ENCODE measurements at places on chromosomes 12 and 14.

GRCh38 chr12:16605642-16606116 lies 283 bp downstream of the LMO3 start:
- peak; percentile 86 for DNase-seq

DNA sequence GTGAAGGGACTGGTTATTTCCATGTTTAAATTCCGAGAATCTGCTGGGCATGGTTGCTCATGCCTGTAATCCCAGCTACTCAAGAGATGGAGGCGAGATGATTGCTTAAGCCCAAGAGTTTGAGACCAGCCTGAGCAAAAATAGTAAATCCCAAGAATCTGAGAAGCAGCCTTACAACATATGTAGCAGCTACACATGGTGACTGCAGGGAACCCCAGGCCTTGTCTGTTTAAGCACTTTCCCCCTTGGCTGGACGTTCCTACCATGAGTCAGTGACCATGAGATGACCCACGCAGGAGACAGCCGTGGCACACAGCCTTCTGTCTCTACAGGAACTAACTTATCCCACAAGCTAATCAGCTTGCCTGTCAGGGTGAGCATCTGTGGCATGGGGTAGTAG lies 5.5 kb upstream of the SLC24A4 start:
- no peak for DNase-seq

DNA sequence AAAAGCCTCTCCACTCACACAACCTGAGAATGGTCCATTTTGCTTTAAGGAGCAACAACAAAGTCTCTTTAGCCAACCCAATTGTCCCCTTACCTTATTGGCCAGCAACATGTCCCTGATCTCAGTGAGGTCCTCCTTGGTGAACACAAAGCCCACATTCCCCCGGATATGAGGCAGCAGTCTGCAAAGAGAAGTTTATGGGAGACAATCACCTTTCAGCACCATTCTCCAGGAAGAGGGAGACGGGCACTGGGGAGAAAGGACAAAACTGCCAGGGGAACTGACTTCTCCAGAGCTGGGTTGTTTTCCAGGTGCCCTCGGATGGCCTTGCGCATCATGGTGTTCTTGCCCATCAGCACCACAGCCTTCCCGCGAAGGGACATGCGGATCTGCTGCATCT lies 1.9 kb downstream of the RPLP0 start:
- no peak for DNase-seq

- peak; percentile 60 for DNase-seq
Observed at GRCh38 chr14:34665785-34666435, 36.0 kb upstream of the SNX6 start.

- no peak for DNase-seq
Observed at GRCh38 chr14:79805636-79806035, 405.7 kb downstream of the DIO2 start.

GRCh38 chr12:31034372-31034771 lies 39.3 kb upstream of the DDX11 start:
- DNase-seq: no peak

DNA sequence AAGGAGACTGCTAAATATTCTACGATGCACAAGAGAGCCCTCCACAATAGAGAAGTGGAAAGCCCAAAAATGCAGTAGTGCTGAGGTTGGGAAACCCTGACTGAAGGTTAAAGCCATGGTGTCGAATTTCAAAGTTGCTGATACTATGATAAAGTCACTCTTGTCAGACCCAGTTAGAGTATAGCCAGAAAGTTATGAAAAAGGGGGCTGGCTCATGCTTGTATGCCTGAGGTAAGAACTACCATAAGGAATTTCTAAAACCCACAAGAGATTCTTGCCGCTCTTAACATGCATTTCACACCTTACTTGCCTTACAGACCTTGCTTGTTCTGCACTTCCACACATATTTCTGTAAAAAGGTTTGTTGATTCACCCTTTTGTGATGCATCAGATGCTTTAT lies 184.6 kb downstream of the SLC6A15 start:
- peak; percentile 53 for DNase-seq

- peak; percentile 34 for DNase-seq
Observed at GRCh38 chr14:35416108-35416750, 11.7 kb upstream of the NFKBIA start.

DNA sequence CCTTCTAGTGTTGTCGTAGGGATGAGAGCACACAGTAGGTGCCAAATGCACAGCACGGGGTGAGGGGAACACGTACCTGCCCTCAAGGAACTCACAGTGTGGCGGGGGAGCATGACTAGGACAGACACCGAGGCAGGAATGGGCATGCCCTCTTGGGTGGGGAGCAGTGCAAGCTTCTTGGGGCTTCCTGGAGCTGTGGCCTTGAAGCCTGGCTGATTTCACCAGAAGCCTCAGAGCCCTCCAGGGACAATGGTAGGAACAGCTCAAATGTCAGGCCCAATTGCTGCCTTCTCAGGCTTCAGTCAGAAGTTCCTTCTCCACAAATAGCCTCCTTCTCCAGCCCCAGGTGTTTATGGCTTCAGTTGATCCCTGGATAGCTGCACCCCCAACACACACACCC lies 43.4 kb downstream of the TEAD4 start:
- no peak for DNase-seq

GRCh38 chr12:17286874-17287273 lies 680.9 kb upstream of the LMO3 start:
- DNase-seq: no peak

DNA sequence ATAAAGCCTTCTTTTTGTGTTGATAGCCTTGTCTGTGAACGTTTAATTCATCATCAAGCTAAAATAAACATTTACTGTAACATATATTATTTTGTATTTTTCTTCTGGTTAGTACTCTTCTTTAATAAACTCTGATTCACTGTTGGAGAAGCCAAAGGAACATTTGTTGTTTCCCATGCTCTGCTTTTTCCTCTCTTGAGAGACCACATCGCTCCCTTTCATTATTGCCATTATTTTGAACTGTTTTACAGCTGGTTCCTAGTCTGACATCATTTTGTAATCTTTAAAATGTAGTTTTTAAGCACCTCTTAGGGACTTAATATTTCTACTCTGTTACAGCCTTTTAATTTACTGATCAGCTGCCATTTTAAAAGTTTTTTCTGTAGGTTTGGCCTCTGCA lies 301.8 kb downstream of the NPAS3 start:
- no peak for DNase-seq

DNA sequence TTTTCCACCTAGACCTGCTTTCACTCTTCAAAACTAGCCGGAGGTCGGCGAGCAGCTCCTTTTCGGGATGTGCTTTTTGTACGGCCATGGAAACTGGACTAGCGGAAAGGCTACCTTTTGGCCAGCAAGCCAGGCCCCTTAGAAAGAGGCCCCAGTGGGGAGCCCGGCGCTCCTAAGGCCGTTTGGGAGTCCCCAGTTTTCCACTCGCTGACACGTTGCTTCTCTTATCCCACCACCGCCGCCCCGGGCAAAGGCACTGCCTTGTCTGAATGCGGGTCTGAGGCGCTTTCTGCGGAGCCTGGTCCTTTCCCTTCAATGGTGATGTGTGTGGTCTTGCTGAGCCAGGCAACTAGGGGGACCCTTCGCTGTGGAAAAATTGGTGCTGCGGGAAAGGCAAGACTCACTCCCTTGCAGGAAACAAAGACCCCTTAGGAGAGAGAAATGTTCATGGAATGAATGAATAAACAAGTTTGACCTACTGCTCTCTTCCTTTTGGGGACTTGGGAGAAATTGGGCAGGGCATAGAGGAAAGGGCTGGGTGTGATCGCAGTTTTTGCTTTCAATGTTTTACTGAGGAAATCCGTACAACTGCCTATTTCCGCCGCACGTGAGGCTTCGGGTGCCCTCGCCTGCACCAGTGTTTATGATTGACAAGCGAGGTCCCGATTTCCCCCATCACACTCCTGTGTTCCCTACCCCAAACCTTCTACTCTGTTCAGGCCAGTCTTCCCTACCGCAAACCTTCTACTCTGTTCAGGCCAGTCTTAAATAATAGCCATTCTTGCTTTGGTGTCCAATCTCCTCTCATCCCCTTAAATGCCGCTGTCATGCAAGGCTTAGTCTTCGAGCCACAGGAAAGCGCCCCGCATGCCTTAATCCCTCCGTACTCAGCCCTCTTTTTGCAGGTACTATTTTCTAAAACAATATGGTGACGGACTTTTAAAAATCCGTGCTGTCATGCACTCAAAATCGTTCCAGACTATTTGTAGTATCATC lies 1.0 kb upstream of the SLC38A2 start:
- DNase-seq: peak; percentile 69

GRCh38 chr14:36467332-36467731 lies 52.7 kb downstream of the NKX2-1 start:
- no peak for DNase-seq

- DNase-seq: peak; percentile 69
Observed at GRCh38 chr12:12891080-12891880, at the start of gene GPRC5A. Gene GPRC5A, plus strand, starts transcription at chr12:12891562. Its CDS starts 16,688 bp downstream, at chr12:12908250.

DNA sequence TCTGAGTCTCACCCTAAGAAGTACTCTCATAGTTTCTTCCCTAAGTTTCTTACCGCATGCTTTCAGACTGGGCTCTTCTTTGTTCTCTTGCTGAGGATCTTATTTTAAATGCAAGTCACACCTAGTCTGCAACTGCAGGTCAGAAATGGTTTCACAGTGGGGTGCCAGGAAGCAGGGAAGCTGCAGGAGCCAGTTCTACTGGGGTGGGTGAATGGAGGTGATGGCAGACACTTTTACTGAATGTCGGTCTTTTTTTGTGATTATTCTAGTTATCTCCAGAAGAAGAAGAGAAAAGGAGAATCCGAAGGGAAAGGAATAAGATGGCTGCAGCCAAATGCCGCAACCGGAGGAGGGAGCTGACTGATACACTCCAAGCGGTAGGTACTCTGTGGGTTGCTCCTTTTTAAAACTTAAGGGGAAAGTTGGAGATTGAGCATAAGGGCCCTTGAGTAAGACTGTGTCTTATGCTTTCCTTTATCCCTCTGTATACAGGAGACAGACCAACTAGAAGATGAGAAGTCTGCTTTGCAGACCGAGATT lies 1.7 kb downstream of the FOS start:
- DNase-seq: peak; percentile 31

DNA sequence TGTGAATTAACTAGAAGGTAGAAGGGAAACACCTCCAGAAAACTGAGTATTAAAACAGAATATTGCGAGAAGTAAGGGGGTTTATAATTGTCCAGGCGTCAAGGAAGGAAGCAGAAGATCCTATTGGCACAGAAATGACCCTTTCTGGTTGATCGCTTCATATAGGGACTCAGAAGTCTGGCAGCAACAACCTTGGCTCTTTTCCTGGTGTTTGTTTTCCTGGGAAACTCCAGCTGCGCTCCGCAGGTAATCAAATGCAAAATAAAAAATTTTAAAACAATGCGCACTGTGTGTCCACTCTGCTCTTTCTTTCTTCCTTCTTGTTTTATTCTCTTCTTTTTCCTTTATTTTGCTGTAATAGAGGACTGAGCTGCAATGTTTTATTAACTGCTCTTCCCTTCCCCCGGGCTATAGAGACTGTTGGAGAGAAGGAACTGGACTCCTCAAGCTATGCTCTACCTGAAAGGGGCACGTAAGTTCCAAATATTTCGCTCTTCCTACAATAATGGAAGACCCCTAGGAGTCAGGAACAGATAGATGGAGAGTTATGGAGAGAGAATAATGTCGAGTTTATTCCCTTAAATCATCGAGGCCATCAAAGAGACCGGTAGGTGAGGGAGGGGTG lies 737 bp downstream of the SPX start:
- peak; percentile 67 for DNase-seq

DNA sequence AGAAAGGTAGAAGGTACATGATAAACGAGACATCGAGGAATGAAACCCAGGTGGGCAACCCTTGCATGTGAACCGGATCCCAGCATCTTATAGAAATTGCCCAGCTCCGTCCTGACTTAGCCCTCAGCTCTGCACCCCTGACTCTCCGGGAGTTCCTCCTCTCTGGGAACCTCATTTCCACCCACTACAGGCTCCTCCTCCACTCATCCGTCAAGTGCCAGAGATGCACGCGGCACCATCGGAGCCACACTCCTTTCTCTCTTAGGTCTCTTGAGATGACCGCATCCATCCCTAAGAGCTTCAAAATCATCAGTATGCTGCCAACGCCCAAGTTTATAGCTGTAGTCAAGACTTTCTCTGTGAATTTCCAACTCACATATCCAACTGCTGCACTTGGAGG lies 84.7 kb downstream of the TTC7B start:
- DNase-seq: no peak

DNA sequence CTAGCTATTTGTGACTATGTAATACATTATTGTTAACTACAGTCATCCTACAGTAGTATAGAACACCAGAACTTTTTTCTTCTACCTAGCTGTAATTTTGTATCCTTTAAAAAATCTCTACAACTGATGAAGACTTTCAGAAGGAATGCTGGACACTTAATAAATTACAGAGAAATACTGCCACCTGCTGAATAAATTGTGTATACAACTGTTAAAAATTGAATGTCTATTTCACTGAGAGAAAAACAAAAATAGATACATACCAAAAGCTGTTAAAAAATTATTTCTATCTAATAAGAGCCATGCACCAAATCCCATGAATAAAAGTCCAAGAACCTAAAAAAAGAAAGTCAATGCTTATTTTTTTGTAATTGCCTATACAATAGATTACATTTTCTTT lies 6.6 kb downstream of the TSPAN19 start:
- peak; percentile 57 for DNase-seq

DNA sequence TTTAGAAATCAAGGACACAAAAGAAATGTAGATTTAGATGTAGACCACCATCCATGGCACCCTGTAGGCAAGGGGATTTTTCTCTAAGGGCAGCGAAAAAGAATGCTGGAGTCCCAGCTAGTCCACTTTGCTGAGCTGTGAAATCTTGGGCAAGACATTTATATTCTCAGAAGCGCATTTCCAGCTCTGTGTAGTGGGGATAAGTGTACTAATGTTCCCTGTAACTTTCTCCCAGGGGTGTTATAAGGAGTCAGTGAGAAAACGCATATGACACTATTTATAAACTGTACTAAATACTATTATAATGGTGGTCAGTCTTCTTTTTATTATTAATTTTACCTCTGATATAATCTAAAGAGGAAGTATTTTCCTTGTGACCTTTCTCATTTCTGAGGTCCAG lies 133.4 kb upstream of the FRMD6 start:
- DNase-seq: no peak

DNA sequence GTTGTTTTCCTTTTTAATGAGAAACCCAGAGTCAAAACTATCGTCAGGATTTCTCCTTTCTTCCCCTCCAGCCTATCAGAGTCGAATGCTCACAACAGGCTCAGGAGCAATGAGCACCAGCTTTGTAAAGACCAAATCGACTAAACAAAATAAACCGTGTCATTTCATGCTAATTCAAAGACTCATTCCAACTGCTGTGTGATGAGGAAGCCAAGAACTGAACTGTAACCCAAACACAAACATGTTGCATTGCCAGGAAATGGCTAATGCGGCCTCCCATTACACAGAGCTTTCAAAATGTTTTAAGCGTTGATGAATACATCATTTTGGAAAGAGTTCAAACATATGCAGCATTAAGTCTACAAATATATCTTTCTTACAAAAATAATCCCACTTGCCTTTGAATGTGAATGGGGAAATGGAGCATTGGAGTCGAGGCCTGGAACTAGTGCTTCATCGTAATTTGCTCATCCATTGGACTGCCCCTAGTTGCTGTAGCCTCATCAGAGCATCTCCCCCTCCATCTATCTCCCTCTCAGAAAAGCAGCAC lies 349.5 kb downstream of the GXYLT1 start:
- peak; percentile 36 for DNase-seq

GRCh38 chr12:103855036-103855712 lies 14.1 kb upstream of the NT5DC3 start:
- no peak for DNase-seq

GRCh38 chr12:76719171-76720041 lies 44.5 kb upstream of the ZDHHC17 start:
- no peak for DNase-seq

GRCh38 chr12:7061596-7061995 lies 1.1 kb downstream of the C1S start:
- no peak for DNase-seq

GRCh38 chr12:44930972-44931600 lies 55.0 kb upstream of the NELL2 start:
- peak; percentile 93 for DNase-seq

GRCh38 chr12:124191024-124191359 lies 103.9 kb upstream of the RFLNA start:
- DNase-seq: peak; percentile 54
